ENCODE measurements at places on chromosomes 1 and 21. TPM values are rescaled to one million over a fixed set of nuclear protein-coding genes. Genes with fewer than 3 reads are reported as not detected.

The PARP1 gene
- 329 TPM for total RNA-seq

- DNase-seq: no peak
Measured at GRCh38 chr1:63991685-63992084, 211.7 kb upstream of the UBE2U start.

DNA sequence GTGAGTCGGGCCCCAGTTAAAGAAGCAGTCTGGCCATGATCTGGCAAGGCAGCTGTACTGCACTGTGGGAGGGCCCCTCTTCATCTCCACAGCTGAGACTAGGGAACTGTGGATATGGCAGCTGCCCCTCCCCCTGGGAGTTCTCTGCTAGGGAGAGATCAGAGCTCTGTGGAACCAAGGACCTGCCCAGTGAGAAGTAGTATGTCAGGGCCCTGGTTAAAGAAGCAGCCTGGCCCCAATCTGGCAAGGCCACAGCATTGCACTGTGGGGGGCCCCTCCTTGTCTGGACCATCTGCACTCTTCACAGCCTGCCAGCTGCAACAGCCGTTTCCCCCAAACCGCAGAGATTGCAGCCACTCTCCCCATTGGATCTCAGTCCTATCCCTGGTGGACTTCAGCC is 208.5 kb downstream of the DNAH14 start:
- no peak for DNase-seq

DNA sequence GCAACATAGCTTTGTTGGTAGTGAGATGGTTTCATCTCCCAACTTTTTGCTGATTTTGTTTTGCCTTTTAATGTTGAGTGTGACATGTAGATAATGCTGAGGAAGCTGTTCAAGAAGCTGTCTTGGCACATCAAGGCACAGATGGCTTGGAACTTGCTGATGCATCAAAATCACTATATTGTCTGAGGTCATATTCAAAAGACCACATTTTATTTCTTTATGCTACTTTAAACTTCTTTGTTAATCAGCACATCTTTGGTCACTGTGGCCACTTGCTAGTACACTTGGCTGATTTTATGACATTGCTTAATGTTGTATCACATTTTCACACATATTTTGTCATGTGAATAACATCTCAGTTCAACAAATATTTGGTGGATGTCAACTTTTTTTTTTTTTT is 87.1 kb upstream of the BCL10 start:
- no peak for DNase-seq

DNA sequence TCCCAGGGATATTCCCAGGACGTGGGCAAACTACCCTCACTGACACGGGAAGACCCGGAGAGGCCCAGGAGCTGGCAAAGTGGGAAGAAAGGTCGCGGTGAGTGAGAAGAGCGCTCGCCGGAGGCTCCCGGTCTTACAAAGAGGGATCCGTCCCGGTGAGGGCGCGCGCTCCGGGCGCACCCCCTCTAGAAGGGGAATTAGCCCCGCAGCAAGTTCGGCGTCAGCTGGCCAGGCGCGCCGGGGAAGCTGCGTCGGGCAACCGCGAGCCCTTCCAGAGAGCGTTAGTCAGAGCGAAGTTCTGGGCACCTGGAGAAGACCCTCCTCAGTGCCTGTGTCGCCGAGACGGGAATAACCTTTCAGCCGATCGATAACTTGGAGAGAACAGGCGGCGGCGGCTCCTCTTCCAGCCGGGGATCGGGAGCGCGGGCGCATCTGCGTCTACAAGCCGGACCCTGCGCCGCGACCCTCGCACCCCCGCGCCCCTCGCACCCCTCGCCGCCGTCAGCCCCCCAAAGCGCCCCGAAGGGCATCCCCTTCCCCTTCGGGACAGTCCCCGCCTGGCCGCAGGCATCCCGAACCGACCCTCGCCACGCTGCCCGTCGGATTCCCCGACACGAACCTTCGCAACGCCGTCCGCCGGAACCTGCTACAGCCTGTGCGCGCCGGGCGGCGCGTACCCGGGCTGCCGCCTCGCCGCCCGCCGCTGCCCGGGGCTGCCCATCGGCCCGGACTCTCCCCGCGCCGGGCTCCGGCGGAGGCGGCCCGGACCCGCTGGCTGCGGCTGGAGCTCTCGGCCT is 485 bp downstream of the SIPA1L2 start:
- peak; percentile 32 for DNase-seq

The GDAP2 gene
- total RNA-seq: 24.6 TPM

GRCh38 chr1:167184081-167184480 is 36.6 kb upstream of the POU2F1 start:
- no peak for DNase-seq

- DNase-seq: no peak
Measured at GRCh38 chr1:76833856-76834255, 33.4 kb upstream of the ST6GALNAC5 start.

- no peak for DNase-seq
Measured at GRCh38 chr1:48229317-48229716, 6.8 kb downstream of the SLC5A9 start.

DNA sequence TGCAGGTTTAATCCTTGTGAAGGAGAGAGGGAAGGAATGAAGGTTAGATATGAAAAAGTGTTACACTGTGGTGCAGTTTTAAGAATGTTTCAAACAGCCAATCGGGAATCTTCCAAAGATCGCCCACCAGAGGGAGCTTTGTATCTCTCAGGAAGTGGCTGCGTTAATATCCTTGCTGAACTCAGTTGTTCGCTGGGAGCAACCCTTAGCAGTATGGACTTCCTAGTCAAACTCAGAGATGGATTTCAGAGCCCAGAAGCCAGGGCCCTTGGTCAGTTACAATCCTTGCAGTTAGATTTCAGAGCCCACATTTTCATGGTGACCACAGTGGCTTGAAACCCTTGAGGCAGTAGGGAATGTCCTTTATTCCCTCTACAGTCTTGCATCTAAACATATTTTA is 136.2 kb downstream of the NTNG1 start:
- DNase-seq: peak; percentile 50

Measured in neural crest cell (in vitro differentiated cells).